Activated naive CD4-positive, alpha-beta T cell treated with anti-CD3 and anti-CD28 coated beads, Interleukin-2, amount 50 U/mL, for 16 hours (primary cell): ENCODE measurements at places on chromosomes 3 and 15.

- no peak for DNase-seq
These were observed 13.8 kb downstream of the TLE3 start for GRCh38 chr15:70083946-70084345.

- no peak for DNase-seq
These were observed 25.2 kb upstream of the FNDC3B start for GRCh38 chr3:172014145-172014544.

GRCh38 chr3:185552358-185552877 is at the start of gene LIPH:
Gene LIPH (minus strand): TSS chr3:185552588. CDS start chr3:185552471, 117 bp downstream.
- DNase-seq = no peak

- no peak for DNase-seq
These were observed 37.8 kb downstream of the SSUH2 start for GRCh38 chr3:8606701-8607231.

DNA sequence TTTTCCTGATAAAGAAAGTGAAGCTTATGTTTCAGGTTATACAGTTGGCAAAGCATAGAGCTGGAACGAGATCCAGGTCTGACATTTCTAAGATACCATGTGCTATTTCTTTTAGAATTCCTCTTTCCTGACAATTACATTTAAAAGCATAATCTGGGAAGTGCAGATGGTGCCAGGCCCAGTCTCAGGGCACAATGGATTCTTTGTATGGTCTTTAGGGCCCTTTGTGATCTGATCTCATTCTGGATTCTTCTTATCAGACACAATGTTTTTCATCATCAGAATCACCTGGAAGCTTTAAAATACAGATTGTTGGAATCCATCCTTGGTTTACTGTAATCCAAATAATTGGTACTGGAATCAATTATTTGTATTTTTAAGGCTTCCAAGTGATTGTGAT is 18.6 kb upstream of the GLCE start:
- DNase-seq = no peak

GRCh38 chr3:86794361-86795065 is 196.4 kb downstream of the VGLL3 start:
- no peak for DNase-seq

- no peak for DNase-seq
These were observed 317.8 kb upstream of the AGTR1 start for GRCh38 chr3:148379763-148380382.

DNA sequence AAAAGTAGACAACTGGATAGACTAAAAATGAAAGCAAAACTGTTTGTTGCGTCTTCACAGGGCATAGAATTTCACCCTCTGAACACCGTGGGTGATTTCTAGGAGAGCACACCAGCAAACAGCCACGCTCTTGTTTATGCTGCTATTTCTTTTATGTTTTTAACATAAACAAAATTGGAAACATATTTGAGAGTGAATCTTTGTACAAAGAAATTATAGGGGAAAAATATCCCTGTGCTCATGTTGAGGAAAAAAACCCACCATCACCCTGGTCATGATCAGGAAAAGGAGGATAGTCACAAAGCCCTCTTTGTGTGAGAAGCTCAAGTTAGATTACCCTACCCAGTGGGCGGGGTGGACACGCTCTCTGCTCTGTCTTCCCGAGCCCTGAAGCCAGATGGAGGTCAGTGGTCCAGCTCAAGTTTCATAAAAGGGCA is 313.3 kb downstream of the SATB1 start:
- DNase-seq = no peak

GRCh38 chr3:193777524-193777923 is 184.5 kb downstream of the OPA1 start:
- no peak for DNase-seq

DNA sequence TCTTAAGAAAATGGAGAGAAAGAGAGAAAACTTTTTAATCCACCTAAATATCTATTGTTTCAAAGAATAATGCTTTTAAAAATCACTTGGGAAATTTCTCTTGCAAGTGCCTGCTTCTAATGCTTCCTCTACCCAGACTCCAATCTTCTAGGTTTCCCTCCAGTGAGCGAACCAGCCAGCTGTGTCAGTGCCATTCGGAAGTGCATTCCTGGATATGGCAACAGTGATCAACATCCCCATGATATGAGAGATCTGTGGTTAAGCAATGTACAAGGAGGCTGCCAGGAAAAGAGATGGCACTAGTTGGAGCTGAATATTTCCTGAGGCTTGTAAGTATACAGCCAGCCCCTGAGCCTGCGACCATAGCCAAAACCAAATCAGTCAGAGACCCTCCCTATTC is 53.3 kb upstream of the KCNMB2 start:
- DNase-seq = no peak

DNA sequence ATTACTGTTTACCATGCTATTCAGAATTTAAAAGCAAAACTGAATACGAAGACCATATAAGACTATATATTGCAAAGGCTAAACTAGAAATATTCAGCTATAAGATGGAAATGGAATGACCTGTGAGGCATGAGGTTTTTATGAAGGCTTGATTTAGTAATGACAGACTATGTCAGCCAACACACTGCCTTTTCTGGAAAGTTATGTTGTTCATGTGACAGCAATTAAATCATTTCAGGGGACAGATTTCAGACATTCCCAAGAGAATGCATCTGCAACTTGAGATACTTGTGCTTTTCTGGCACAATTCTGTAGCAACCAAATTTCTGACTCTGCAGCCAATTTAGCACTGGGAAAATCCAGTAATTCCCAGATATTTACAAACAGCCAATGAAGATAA is 8.6 kb upstream of the GATM start:
- no peak for DNase-seq

DNA sequence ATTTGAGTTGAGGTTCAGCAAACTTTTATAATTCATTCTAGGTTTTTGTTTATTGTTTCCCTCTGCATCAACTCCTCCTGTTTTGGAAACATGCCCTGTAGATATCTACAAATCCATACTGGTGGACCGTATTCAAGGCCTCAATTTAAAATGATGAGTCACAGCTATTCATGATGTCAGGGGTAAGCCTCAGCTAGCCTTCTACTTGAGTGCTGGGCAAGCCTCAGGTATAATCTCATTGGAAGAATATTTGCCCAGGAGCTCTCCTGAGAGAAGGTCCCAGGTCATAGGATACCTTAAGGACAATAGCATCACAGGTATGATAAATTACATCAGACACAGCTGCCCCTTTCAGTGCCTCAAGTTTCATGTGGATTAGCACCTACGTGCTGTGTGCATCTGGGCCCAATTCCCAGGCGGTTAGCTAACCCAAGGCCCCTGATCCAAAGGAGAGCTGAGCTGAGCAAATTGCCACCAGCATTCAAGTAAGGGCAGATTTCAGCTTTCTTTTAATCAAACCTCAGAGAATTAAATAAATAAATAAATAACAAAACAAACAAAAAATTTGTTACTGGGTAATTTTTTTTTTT is 87.5 kb downstream of the KCNMB2 start:
- no peak for DNase-seq

DNA sequence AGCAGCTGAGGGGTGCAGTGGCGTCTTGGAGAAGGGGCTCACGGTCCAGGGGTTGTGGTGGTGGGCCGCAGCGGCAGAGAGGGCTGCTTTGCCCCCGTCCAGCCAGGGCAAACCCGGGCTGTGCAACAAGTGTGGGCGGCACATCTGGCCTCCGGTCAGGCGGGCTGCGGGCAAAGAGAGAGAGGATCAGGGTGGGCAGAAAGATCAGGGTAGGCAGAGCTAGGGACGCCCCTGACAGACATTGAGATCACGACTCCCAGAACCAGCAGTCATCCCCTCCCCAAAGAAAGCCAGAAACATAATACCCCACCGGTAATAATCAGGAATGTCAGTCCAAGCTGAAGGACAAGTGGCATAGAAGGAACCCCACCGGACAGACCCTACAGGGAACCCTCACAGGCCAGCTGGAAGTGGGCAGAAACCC is 6.8 kb downstream of the GATA2 start:
- DNase-seq = no peak

DNA sequence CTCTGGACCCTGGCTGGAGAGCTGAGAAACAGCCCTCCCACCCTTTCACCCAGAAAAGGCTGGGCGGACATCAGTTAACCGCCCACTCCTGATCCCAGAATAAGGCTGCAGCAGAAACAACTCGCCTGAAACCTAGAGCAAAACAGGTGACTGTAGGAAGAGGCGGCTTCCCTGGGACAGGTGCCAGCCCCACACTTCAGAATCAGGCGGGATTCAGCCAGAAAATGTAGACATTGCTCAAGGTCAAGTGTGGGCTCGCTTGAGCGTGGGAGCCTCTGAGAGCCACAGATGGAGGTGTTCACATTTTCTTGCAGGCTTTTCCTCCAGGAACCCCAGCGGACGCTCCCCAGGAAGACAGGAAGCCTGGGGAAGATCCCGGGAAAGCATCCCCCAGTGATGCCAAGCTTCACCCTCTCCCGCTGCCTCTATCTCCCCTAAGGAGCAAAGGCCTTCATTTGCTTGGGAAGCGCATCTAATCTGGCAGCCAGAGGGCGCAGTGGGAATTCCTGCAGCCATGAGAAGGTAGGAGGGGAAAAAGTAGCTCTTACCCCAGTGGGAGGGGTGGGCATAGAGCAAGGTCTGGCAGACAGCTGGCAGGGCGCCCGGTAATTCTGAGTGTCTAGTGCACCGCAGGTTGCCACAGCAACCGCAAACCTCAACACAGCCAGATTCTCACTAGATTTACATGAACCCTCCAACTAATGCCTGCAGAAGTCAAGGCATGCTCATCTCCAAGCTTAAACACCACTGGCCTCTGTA is 77.7 kb downstream of the OCA2 start:
- no peak for DNase-seq

DNA sequence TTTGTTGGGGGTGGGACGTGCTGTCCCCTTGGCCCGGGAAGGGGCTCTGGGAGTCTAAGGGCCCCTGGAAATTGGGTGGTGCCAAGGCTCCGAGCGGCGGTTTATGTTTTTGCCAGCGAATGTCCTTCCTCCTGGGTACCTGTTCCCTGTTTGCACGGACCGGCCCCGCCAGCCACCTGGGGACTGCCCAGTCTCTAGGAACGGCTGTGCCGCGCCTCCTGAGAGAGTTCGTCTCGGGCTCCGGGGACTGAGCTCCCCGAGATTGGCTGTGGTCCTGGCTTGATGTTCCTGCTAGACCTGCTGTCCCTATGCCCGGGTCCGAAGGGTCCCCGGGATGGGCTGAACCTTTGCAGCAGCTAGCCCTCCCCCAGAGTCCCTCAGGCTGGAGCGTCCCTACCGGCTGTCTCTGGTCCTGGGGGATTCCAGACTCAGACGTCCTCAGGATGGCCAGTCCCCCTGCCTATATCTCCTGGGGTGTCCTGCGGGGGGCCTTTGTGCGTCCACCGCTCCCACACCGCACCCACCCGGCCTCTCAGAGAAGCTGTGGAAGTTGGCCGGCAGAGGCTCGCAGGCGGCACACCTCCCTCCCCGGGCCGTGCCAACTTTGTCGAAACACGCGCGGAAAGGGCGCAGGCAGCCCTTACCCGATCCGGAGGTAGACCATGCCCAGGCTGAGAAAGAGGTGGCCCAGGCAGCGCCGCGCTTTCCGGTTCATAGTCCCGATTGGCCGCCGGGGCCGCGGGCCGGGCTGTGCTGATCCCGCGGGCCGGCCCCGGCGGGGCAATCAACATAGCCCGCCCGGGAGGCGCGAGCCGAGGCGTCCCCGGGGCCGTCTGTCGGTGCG is 547 bp downstream of the WNT7A start:
- DNase-seq = peak; percentile 20

DNA sequence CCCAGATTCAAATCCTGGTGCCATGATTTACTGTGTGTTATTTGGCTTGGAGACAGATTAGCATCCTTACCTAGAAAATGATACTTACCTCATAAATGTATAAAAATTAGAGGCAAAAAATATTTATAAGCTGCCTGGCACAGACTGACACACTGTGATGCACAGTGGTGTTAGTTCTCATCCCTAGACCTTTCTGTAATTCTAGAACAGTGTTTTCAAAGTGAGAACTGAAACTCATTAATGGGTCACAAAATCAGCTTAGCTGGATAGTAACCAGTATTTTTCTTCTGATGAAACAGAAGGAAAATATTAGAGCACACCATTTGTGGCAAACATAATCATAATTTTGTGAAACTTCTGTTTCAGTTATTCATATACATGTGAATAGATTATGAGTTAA is 17.9 kb upstream of the MTHFS start:
- DNase-seq = no peak

- DNase-seq = no peak
These were observed 42.9 kb downstream of the SIDT1 start for GRCh38 chr3:113575206-113575605.

DNA sequence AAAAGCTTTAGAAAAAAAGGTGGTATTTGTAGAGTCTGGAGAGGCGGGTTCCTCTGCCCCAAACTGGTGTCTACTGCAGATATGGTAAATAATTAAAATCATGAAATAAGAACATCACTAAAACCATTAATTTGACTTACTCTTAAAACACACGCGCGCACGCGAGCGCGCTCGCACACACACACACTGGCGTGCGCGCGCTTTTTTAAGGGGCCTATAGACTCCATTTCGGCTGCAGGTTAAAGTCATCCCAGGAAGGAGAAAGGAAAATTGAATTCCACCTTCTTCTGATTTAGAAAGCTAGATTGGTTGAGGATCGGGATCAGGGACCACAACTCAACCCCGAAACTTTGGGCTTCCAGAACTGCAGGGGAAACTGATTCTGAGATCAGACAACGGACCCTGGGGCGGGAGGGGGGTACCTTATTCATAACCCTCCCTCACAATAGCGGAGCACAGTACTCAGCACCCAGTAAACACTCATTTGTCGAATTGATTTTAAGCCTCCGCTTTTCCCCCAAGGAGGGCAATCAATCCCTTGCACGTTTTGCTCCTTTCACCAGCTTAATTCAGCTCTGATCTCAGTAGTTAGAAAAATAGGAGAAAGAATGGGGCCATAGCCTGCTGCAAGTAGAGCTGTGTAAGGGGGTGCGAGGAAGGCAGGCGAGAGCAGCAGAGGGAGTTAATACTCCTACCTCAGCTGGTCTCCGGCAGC is 509 bp upstream of the LRRC3B start:
- no peak for DNase-seq

DNA sequence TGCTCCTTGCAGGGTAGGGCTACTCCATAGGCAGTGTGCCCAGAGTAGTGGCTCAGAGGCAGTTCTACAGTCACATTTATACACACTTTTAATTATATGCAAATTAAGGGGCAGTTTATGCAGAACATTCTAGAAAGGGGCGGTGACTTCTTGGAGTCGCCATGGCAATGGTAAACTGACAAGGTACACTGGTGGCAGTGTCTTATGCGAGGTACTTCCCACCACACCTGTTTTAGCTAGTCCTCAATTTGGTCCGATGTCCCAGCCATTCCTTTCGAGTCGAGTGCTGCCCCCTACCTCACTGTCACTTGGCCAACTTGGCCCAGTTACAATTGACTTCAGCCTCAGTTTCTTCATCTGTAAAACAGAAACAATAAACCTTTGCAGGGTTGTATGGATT is 3.8 kb upstream of the IRAK2 start:
- DNase-seq = no peak

- DNase-seq = no peak
These were observed 8.3 kb upstream of the PRR23C start for GRCh38 chr3:139052802-139053600.

GRCh38 chr15:64045774-64046420 is 388 bp downstream of the DAPK2 start:
- DNase-seq = no peak

DNA sequence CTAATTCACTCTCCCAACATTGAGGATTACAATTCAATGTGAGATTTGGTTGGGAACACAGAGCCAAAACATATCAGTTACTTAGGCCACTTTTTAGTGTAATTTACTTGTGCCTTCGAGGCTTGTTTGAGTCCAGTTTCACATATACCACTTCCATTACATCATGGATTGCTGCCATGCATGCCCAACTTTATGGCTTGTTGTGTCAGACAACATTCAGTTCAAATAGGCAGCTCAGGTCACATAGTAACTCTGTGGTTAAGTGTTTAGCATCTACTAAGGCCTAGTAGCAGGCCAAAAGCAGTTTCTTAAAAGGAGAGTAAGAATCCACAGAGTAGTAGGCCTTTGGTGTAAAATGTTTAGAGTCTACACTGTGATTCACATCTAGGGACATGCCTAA is 164.3 kb upstream of the GMNC start:
- DNase-seq = no peak
